RPMI7951 (cell line): ENCODE measurements at places on chromosomes 16 and 17. TPM values are rescaled to one million over a fixed set of nuclear protein-coding genes. Genes with fewer than 3 reads are reported as not detected.

OTOA gene
- total RNA-seq, result not detected in 2 replicates

LITAF gene
- 26.5 and 28.1 TPM in 2 replicates for total RNA-seq

ITGA3 gene
- total RNA-seq, result 213 and 279 TPM in 2 replicates

MRPL58 gene
- 48.8 and 69.0 TPM in 2 replicates for total RNA-seq

GP1BA gene
- not detected in 2 replicates for total RNA-seq

KRT12 gene
- not detected in 2 replicates for total RNA-seq

GRCh38 chr16:75379911-75380847 is 53.1 kb downstream of the CFDP1 start:
- DNase-seq, result peak; percentile 60

DNA sequence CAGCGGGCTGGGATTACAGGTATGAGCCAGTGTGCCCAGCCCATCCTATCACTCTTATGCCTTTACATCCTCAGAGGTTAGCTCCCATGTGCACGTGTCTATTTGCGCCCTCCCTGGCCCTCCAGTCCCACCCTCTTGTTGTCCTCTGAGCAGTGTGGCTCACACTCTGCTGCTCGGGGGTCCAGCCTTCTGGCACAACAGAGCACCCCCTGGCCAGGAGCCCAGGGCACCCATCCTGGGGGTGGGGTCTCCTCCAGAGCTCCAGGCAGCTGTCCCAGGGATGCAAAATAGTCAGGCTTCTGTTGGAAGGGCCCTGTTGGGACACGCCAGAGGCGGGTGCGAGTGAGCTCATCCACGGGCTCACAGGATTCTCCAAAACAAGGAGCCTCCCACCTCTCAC is 11.7 kb upstream of the FAM83G start:
- DNase-seq, result no peak

DNA sequence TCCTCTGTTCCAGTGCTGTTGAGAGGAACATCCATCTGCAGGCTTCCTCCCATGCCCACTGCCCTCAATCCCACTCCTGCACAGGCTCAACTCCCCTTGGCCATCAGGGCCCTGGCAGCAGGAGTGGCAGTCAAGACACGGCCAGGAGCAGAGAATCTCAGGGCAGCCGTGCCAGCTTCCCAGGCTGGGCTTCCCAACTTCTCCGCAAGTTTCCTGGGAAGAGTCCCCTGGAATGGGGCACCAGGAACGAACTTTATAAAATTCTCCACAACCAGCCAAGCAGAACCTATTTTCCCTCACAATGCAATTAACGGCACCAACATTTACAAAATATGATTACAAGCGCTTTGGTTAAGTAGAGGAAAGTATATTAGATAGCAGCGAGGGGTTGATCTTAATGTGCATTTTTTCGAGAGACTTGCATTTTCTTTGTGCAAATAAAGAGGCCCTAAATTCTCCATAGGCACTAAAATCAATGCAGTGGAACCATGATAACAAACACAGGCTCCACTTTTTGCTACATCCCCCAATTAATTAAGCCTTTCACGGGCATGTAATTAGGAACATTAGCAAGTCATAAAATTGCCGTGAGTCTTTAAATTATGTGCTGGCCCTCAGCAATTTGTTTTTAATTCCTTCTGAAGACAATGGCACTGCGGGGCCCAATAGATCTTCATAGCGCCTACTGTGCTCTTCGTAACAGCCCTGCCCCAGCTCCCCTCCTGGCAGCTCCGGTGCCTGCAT is 99.9 kb upstream of the LHX1 start:
- DNase-seq, result no peak

DNA sequence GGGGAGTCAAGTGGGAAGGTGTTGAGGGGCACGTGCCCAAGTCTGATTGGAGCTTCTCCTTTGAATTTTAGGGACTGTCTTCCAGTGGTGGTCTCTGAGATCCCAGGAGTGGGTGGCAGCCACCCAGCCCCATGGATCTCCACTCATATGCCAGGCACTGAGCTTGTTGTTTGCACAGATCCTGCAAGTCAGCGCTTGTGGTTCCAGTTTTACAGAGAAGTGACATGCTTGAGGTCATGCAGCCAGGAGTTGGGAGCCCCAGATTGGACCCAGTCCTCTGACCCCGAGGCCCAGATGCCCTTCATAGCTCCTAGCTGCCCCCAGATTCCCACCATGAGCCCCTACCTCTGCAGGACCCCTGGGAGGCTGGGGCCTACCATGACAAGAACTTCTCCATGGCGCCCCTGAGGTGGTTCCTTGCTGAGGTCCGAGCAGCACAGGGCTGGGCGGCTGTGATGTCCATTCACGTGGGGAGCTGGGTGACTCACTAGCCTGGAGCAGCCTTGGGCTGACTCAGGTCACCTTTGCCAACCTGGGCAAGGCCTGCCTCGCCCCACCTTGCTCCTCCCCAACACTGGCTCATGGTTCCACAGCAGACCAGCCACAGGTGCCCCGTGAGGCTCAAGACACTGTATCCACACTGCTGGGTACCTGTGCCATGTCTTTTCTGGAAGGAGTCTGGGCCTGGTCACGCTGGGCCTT is 47.4 kb downstream of the RAI1 start:
- DNase-seq, result no peak

DNA sequence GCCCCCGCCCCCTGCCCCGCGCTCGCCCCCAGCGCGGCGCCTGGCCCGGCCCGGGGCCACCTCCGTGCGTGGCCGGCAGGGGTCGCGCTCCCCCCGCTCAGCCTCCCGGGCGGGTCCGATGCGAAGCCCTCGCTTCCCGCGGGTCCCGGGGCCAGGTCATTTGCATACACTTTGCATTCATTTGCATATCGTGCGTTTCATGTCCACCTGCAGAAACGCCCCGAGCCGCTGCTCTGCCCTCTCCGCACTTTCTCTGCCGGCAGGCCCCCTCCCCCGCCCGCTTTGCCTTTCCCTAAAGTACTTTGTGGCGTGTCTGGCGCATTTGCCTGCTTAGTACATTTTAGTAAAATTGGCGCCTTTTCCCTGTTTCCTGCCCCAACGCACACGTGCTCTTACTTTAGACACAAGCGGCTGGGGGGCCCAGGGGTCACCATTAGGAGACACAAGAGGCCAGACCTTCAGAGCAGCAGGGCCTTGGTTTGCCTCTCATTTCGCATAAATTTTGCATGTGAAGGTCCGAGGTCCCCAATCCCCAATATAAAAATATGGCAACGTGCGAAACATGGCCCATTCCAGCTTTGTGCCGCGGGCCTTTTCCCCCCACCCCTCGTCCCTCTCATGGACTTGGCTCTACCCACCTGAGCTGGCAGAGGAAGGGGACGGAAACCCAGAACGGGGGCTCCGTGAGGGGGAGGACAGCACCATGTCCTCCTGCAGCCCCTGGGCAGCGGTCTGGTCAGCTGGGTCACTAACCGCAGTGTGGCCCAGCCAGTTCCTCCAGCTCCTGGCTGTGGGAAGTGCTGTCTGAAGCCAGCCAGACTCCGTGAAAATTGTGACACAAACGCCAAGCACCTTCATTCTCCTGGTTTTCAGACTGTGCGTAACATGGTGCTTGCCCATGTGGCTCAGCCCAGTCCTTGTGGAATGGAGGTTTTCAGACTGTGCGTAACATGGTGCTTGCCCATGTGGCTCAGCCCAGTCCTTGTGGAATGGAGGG is 34.8 kb downstream of the CBFA2T3 start:
- DNase-seq, result no peak

DNA sequence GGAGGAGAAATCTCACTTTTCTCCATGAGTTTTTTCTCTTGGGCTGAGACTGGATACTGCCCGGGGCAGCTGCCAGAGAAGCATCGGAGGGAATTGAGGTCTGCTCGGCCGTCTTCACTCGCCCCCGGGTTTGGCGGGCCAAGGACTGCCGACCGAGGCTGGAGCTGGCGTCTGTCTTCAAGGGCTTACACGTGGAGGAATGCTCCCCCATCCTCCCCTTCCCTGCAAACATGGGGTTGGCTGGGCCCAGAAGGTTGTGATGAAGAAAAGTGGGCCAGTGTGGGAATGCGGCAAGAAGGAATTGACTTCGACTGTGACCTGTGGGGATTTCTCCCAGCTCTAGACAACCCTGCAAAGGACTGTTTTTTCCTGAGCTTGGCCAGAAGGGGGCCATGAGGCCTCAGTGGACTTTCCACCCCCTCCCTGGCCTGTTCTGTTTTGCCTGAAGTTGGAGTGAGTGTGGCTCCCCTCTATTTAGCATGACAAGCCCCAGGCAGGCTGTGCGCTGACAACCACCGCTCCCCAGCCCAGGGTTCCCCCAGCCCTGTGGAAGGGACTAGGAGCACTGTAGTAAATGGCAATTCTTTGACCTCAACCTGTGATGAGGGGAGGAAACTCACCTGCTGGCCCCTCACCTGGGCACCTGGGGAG is 19.1 kb downstream of the NGFR start:
- no peak for DNase-seq

DNA sequence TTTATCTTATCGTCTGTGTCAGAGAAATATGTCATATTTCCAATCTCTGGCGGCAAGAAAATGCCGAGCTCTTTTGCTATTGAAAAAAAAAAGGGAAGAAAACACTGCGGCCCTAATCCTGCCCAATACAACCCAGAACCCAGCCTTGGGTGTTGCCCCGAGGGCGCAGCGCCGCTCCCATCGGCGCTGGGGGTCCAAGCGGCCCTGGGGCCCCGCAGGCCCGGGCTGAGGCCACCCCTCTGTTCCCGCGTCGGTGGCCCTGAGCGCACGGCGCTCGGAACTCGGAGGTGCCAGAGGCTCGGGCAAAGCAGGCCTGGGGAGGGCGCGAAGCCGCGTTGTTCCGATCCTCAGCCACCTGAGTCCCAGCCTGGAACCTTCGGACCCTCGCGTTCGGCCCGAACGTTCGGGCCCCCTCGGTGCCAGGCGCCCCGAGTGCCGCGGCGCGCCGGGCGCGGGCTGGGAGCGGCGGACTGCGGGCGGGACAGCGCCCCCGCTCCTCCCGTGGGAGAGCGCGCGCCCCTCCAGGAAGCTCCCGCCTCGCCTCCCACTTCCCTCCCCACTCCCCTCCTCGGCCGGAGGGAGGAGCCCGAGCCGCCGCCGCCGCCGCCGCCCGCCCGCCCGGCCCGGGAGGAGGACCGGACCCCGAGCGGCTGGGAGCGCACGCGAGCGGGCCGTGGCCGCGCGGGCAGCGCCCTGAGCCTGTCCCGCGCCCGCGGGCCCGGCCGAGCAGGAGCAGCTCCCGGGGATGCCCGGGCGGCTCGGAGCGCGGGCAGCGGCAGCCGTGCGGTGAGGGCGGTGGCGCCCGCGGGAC is at the start of gene CPNE2:
TSS of gene CPNE2 (plus strand) at position 609 of the 811 bp plus-strand sequence. CDS start 18,160 bp downstream, outside the sequence.
- peak; percentile 70 for DNase-seq

GRCh38 chr17:65754630-65755029 is 193.2 kb upstream of the AXIN2 start:
- no peak for DNase-seq

GRCh38 chr17:72458301-72458700 is 337.5 kb downstream of the SOX9 start:
- no peak for DNase-seq

GRCh38 chr16:82242201-82242600 is 72.2 kb upstream of the MPHOSPH6 start:
- DNase-seq, result no peak

GRCh38 chr17:49459401-49459984 is 35.6 kb upstream of the NGFR start:
- no peak for DNase-seq

GRCh38 chr17:37025847-37026530 is 77.2 kb downstream of the AATF start:
- DNase-seq, result no peak

GRCh38 chr16:54033747-54034146 is 252.8 kb downstream of the IRX3 start:
- no peak for DNase-seq

- DNase-seq, result peak; percentile 97
These were observed 14.6 kb upstream of the PITPNA start for GRCh38 chr17:1577182-1577581.

GRCh38 chr17:21061971-21062526 is 19.2 kb upstream of the USP22 start:
- DNase-seq, result no peak

GRCh38 chr16:74931445-74931844 is 53.5 kb downstream of the WDR59 start:
- no peak for DNase-seq

DNA sequence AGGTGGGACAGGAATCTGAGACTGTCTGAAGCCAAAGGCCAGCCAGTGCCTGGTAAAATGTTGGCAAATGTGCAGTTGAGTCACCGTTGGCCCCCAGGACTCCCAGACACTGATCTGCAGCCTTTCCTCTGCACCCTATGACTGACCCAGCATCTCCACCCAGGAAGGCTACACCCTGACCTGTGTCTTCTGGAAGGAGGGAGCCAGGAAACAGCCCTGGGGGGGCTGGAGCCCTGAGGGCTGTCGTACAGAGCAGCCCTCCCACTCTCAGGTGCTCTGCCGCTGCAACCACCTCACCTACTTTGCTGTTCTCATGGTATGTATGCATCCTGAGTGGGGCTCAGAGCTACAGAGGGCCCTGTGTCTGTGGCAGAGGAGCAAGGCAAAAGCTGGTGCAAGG is 24.0 kb downstream of the ADGRG5 start:
- no peak for DNase-seq

DNA sequence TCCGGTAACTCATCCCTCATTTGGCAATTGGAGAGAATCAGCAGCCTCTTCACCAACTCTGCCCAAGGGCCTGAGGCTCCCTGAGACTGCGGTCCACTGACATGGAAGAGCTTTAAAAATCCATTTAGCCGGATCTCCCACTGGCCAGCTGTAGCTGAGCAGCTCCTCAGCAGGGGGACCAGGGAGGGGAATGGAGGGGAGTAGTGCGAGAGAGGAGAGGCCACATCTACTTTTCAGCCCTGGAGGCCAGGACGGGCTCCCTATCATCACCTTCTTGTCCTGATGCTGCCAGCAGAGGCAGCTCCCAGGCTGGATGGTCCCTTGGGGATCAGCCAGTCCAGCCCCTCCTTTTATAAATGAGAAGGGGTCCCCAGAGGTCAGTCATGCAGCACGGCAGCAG is 25.0 kb upstream of the SPPL2C start:
- DNase-seq, result no peak

- DNase-seq, result no peak
These were observed 140.4 kb downstream of the PMP22 start for GRCh38 chr17:15124746-15125145.

DNA sequence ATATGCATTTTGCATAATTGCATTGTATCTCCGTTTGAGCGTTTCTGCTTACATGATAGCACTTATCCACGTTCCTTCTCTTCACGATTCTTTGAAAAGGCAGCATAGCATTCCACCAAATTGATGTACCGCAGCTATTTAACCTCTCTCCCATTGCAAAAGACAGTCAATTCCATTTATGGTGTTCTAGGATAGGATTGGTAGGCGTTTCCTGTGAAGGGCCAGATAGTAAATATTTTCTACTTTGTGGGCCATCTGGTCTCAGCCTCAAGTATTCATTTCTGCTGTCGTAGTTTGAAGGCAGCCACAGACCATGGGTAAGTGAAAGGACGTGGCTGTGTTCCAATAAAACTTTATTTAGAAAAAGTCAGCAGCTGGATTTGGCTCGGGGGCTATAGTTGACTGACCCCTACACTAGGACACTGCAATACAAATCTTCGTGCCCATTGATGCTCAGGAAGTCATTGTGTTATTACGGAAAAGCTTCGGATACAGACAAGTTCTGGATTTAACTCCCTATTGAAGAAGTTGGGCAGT is 10.1 kb downstream of the SNX29 start:
- no peak for DNase-seq
